ENCODE measurements at places on chromosomes 3 and 15.

DNA sequence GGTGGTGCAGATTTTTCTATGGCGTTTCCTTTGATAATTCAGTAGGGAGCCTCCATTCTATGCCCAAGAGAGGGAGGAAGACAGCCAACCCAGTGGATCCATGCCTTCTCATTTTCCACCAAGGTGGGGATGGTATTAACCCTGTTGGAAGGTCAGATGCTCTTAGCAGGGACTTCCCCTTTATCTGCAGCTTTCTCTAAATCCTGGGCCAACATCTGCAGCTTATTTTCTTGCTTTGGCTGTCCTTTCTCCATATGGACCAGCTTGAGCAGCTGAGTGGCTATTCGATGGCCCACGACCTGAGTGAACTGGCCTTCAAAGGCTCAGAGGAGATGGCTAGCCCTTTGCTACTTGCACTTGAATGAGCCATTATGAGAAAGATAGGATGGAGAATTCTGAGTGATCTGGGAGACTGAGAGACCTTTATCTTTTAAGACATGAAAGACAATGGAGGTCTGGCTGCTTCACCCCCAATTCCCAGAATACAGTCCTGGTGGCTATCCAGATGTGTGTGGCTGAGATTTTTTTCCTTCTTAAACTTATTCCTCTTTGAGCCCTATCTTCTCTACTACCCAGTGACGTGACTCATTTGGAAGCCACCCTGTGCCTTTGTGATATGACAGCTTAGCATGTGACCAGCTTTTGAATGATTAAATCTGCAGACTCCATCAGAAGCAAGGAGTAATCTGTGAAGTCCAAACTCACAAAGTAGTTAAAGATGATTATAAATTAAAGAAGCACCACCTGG, 39.6 kb upstream of the TRAK1 start:
- DNase-seq, result no peak

- DNase-seq, result no peak
Observed at GRCh38 chr3:124557-125179, 71.9 kb upstream of the CHL1 start.

GRCh38 chr3:127096256-127097071, 96.5 kb upstream of the PRR23E start:
- no peak for DNase-seq

DNA sequence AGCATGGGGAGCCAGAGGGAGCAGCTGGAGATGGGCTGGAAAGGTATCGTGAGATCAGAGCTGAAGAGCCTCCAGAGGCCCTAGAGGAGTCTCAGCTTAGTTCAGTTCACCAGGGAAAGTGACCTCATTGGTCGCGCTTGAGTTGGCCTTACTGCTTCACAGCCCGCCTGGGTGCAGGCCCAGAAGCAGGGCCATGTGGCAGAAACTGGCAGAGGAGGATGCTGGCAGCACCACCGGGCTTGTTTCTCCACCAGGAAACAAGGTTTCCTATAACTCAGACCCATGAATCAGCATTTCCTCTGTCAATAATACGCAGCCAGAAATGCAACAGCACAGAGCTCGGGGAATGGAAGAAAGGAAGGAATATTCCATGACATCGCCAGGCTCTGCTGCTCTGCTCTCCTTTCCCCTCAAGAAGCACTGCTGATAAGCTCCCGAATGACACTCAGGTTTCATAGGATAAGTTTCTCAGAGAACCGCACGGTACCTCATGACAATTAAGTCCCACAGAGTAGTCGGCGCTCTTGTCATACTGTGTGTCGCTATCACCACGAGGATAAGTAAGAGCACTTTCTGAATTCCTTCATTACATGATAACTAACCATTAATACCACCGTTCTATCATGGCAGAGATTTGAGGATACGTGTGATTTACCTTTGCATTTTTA, 147.1 kb upstream of the LPP start:
- no peak for DNase-seq

- no peak for DNase-seq
Observed at GRCh38 chr3:183300996-183301562, 48.0 kb downstream of the B3GNT5 start.

- no peak for DNase-seq
Observed at GRCh38 chr3:137926991-137927390, 83.0 kb upstream of the CLDN18 start.

GRCh38 chr3:46383951-46384330, 13.2 kb downstream of the CCR5 start:
- DNase-seq, result no peak

DNA sequence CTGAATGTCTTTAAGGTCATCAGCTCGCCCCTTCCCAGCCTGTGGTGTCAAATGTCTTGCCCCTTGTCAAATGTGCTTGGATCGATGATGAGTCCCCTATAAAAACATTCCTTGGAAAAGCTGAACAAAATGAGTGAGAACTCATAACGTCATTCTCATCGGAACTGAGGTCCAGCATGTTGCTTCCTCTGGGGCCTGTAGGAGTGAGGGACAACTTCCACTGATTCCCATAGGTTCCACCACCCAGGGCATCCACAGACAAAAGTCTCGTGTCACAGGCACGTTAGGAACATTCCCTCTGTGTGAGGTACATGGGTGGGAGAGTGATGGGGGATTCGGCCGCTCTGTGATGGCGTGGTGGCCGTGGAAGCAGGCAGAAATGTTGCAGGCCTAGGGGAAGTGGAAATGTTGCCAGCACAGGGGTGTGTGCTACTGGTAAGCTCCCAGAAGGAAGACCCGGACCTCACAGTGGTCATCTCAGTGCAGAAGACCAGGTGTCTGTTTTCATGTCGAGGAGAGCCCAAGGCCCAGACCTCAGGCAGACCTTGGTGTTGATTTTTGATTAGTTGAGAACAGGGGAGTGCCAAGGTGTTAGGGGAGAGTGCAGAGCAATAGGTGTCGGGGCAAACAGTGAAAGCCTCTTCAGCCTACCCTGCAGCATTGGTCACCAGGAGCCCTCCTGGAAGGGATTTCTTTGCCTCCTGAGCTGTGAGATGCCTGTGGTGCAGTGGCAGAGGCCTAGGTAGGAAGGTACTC, 96.8 kb downstream of the SNRPN start:
- DNase-seq, result no peak

- DNase-seq, result no peak
Observed at GRCh38 chr3:156561533-156561932, 6.6 kb upstream of the SSR3 start.

DNA sequence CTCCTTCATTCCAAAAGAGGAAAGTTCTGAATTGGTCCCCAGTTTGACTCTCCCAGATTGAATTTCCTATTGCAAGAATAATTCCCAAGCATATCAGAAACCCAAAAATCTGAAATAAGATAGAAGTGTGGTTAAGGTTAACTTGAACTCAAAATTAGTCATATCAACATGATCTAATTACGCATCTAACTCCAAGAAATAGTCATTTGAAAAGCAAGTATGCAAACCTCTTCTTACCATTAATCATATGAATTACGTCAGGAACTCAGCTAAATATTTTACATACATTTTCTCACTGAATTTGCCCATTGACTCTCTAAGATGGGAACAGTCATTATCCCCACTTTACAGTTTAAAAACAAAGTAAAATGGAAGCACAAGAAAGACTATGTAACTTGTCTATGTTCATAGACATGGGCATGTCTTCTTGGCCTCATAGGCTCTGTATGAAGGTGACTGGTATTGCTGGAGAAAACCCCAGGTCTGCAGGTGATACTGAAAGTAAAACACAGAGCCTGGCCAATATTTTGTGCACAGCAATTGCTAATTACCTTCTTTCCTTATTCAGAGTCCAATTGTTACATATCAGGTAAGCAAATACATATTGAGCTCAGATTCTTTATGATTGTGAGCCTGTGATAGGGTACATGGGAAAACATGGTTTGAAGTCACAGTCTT, 139.2 kb downstream of the ATP8B4 start:
- DNase-seq, result no peak

DNA sequence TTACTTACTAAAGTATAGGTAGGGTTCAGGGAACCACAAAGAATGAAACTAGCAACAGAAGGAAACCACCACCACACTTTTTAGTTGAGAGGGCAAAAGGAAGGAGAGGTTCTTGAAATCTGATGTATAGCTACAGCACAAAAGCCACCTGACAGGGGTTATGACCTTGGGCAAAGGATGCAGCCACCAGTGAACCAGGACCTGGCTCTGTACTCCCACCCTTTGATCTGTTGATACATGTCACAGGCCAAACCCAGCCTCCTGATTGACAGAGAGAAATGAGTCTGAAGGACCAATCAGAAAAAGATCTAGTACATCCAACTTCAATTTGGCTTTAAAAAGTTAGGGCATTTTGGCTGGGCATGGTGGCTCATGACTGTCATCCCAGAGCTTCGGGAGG, 20.0 kb upstream of the BLM start:
- no peak for DNase-seq

- no peak for DNase-seq
Observed at GRCh38 chr3:72673011-72673771, 175.1 kb downstream of the SHQ1 start.

DNA sequence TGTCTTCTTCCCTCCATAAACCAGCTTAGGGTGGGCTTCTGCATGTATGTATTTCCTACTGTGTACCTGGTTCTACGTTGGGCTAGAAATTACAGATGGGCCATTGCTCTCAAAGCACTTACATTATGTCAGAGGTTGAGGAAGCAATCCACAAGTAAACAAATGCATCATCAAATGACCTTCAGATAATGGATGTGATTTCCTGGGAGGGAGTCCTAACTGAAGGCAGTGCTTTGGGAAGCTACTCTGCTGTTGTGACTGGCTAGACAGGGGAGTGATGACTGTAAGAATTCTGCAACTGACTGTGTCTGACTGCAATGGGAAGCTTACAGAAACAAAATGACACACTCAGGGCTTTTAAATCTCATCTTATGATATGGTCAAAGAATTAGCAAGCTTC, 71.0 kb upstream of the PRR23E start:
- no peak for DNase-seq

DNA sequence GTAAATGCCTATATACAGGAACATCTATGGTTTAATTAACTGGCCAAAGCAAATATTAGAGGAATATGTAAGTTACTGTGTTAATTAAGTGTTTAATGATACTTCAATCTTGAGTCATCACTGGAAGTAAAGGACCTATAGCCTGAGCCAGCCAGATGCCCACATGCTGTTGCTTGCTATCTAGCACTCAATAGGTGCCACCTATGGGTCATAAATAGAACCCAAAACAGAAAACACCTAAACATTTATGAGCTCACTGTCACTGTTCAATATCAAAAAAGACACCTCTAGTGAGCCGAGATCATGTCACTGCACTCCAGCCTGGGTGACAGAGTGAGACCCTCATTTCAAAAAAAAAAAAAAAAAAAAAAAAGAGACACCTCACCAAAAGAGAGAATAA, 48.4 kb upstream of the IP6K2 start:
- no peak for DNase-seq

- DNase-seq, result no peak
Observed at GRCh38 chr15:56496635-56497034, 31.7 kb upstream of the MNS1 start.

GRCh38 chr3:97706226-97706625, 58.3 kb upstream of the ARL6 start:
- no peak for DNase-seq
